ENCODE measurements at places on chromosomes 4 and X.

- DNase-seq, result no peak
These were observed 23.0 kb upstream of the PDZD4 start for GRCh38 chrX:153853180-153853901.

DNA sequence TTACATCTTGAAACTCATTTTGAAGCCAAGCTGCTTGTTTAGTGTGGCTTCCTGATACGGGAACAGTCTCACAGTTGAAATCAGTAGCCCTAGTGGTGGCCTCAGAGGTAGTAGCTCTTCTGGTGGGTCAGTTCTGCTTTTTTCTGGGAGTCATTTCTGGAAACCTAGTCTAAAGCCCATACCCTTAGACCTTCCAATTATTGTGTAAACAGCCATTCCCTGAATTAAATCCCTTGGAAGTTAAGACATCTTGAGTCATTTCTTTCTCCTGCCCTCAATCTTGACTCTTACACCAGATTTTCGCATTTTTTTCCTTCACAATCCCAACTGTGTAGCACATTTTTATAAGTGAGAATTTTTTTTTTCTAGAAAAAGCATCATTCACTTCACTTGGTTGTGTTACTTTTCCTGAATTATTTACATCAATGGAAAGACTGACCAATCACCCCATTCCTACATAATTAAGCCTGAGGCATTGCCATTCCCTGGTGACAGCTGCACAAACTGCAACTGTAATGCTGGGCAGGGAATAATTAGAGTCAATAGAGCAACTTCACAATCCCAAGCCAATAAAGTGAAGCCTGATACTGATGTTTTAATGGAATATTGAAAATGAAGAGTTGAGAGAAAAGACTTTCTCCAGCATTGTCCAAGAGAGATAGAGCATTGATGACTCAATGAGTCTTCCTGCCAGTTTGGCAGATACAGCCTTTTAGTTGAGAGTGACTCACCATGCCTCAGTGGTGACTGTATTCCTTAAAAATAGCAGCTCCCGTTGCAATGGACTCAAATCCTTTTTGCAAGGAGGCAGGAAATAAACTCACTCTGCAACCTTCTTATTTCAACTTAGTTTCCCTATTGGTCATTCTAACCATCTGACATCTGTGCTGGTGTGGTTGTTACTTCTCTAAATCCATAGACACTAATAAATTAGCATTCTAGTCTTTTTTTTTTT is 13.0 kb upstream of the SEPSECS start:
- peak; percentile 81 for DNase-seq

DNA sequence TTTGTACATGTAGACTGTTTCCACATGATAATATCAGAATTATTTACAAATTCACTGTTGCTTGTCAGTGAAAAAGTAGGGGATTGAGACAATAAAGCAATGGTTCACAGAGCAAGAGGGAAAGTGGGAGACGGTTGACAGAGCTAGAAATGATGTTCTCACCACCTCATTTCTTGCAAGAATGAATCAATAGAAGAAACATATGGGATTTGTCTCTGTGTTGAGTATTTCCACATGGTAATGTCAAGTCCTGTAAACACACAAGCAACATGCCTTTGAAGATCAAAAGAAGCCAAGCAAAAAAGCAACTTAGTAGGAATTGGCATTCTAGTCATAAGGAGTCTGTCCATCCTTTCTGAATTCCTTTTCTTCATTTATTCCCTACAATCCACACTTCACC is 1806.6 kb upstream of the AGA start:
- no peak for DNase-seq

- no peak for DNase-seq
These were observed 333.5 kb downstream of the PCDH18 start for GRCh38 chr4:137198791-137199190.

GRCh38 chr4:157934151-157934550 is 238.7 kb downstream of the GASK1B start:
- DNase-seq, result no peak

DNA sequence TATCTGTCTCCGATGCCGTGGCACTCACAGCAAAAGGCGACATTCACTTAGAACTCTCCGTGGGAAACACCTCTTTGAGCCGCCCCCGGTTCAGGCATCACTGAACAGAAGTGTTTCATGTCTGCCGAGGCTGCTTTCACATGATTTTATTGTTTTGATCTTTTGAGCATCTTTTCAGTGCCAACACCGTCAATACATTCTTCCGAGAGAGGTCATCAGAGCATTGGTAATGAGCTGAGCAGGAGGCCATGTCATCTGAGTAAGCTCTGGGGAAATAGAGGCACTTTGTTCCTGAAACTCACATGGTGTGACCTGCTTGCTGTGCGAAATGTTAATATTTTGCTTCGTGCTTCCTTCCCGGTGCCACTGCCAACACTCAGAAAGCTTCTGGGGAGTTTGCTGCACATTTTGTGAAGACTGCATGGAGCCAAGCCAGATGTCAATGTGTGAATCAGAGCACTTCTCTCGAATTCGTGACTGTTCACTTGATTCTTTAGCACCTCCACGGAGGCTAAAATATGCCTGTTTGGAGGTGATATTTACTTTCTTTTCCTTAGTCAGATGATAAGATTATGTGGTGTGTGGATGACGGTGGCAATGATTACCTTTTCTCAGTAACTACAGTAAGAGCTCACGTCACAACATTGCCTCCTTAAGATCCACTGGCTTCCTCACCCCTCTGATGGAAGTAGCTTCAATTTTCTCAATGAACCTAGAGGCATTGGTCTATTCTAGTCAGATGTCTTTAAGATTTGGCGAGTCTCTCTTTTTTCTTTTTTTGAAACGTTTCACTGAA is 222.3 kb upstream of the HS3ST1 start:
- no peak for DNase-seq

DNA sequence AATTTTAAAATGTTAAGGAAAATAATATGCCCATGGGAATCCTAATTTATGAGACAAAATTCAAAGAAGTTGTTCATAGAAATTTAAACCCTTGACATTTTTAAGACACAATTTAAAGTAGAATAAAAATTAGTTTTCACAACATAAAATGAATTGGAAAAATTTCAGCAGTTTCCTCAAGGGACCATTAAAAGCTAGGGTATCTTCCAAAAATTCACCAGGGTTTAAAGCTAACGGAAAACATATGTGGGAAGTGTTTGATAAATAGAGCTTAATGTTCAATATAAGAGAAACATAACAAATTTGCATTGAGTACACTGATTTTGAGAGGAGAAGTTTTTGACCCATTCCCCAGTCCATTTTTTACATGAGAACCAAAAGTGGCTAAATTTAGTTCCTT is 228.9 kb upstream of the TTC29 start:
- DNase-seq, result no peak

- no peak for DNase-seq
These were observed 2.9 kb upstream of the NHS start for GRCh38 chrX:17372052-17372451.

- no peak for DNase-seq
These were observed 2.9 kb downstream of the CFI start for GRCh38 chr4:109798866-109799265.

GRCh38 chrX:47175588-47175980 is 18.0 kb upstream of the UBA1 start:
- no peak for DNase-seq

- DNase-seq, result no peak
These were observed 7.3 kb downstream of the GPRASP1 start for GRCh38 chrX:102658556-102658955.

GRCh38 chr4:61427818-61428495 is 227.8 kb downstream of the ADGRL3 start:
- no peak for DNase-seq

DNA sequence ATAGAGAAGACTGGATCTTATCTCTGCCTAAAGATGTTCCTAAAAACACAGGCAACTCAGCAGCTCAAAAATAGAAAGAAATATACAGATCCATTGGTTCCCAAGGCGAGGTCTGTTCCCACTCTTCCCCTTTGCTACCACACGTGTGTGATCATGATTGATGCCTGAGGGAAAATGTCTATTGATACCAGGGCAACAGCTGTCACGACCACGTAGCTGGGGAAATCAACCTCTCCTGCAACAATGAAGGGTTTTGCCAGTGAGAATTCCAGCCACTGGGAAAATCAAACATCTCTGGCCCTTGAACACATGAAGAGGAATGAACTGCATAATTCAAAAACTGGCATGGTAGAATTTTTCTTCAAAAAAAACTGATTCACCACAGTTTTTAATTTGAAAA is 131.0 kb upstream of the MAP3K15 start:
- DNase-seq, result no peak

GRCh38 chrX:129741880-129742758 is 3.3 kb downstream of the XPNPEP2 start:
- no peak for DNase-seq

Data from Kasumi-1 (cell line).